ENCODE measurements at places on chromosomes 2 and 18. TPM values are rescaled to one million over a fixed set of nuclear protein-coding genes. Genes with fewer than 3 reads are reported as not detected.

DNA sequence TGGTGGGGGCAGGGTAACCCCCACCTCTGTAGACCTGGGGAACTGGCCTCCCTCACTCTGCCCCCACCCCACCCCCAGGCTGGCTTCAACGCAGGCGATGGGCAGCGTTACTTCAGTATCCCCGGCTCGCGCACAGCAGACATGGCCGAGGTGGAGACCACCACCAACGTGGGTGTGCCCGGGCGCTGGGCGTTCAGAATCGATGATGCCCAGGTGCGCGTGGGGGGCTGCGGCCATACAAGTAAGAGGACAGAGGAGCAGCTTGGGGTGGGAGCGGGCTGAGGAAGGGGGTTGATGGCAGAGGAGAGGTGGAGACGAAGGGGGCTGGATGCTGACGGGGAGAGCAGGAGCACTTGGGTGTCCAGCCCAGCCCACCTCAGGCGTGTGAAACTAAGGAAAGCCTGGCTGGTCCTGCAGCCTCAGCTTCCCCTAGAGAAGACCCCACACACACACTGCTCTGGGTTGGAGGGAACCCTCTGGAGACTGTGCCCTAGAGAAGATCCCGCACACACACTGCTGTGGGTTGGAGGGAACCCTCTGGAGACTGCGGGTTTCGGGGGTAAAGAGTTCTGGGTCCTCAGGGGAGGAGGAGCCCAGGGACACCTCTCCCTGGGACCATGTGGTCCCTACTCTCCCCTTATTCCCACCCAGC, 36.2 kb downstream of the SNED1 start:
- H3K36me3 ChIP-seq: peaks cover 26% of the 10 kb centered on the region
- no peak overlapping the region for H3K4me3 ChIP-seq
- no peak for DNase-seq
- H3K4me1 ChIP-seq: peaks cover 18% of the 10 kb centered on the region
- H3K27me3 ChIP-seq: no peaks in the 10 kb centered on the region
- H3K27ac ChIP-seq: no peak overlapping the region

DNA sequence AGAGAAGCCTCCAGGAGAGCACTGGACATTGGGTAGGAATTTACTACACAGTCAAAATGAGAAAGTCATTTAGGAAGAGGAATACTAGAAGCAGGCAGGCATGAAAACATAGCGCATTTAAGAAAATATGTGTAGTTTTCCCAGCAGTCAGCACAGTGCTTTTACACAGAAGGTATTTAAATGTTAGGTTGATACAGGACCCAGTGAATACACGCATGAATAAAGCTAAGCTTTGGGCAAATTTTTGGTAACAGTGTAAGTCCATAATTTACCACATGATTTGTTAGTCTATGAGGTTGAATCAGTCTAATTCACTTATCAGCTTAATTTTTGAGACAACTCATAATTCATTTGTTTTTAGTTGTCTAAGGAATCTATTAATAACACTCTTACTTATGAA, 421.7 kb upstream of the CDH20 start:
- no peak overlapping the region for H3K27ac ChIP-seq
- no peaks in the 10 kb centered on the region for H3K27me3 ChIP-seq
- no peak overlapping the region for H3K4me3 ChIP-seq
- DNase-seq: no peak
- H3K36me3 ChIP-seq: no peaks in the 10 kb centered on the region

CCDC85A gene
- 3.2 TPM for total RNA-seq

NCKAP1 gene
- total RNA-seq: 106 TPM

GRCh38 chr2:191806396-191806795, 40.5 kb downstream of the CAVIN2 start:
- no peaks in the 10 kb centered on the region for H3K36me3 ChIP-seq
- H3K27ac ChIP-seq: no peak overlapping the region
- no peaks in the 10 kb centered on the region for H3K4me1 ChIP-seq
- H3K4me3 ChIP-seq: no peak overlapping the region
- no peaks in the 10 kb centered on the region for H3K27me3 ChIP-seq
- no peak for DNase-seq

DNA sequence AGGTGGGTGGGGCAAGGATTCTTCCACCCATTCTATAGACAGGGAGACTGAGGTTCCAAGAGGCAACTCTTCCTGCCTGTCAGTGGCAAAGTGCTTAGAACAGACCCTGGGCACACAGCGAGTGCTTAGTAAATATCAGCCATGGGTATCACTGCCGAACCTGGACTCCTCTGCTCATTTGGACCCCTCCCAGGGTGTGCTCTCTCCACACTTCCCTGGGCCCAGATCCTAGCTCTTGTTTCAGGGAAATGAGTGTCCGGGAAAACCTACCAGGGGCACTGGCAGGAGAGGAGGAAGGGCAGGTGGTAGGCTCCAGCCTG, 136.3 kb downstream of the CYP26B1 start:
- peaks cover 7% of the 10 kb centered on the region for H3K27me3 ChIP-seq
- H3K4me3 ChIP-seq: no peak overlapping the region
- no peaks in the 10 kb centered on the region for H3K4me1 ChIP-seq
- H3K36me3 ChIP-seq: no peaks in the 10 kb centered on the region
- no peak overlapping the region for H3K27ac ChIP-seq

HOXD9 gene
- 2.6 TPM for total RNA-seq

BBS5 gene
- total RNA-seq: 4.3 TPM

- no peaks in the 10 kb centered on the region for H3K36me3 ChIP-seq
- no peak overlapping the region for H3K4me3 ChIP-seq
- no peak overlapping the region for H3K27ac ChIP-seq
- H3K27me3 ChIP-seq: no peaks in the 10 kb centered on the region
- H3K4me1 ChIP-seq: peaks cover 4% of the 10 kb centered on the region
Measured at GRCh38 chr18:46283895-46284295, 179.7 kb downstream of the HAUS1 start.
